GM04504 (cell line): ENCODE measurements at places on chromosomes 5 and 9.
A peak's percentile ranks its signal among the peaks of the same experiment; 100 is the strongest.

GRCh38 chr9:101738566-101739183 lies at the start of gene GRIN3A:
GRIN3A (minus strand) TSS chr9:101738647; CDS start chr9:101737979, 668 bp downstream.
- no peak for DNase-seq

GRCh38 chr5:145450286-145450885 lies 384.8 kb downstream of the PRELID2 start:
- DNase-seq: no peak

DNA sequence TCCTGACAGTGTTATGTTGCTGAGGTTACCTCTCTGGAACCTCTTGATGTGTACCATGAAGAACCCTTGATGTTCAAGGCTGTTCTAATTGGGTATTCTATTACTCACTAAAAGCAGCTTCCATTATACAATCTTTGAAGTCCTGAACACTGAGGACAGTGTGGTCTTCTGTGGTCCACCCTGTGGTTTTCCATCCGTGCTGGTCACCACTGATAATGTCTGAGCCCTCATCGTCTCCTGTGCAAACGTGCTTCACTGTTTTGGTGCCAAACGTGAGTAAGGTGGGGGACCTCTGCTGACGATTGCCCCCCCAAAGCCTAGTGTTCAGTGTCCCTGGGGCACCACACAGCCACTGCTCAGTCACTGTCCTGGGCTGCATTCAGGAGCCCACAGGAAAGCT lies 259.7 kb upstream of the ANKRD55 start:
- DNase-seq: no peak

DNA sequence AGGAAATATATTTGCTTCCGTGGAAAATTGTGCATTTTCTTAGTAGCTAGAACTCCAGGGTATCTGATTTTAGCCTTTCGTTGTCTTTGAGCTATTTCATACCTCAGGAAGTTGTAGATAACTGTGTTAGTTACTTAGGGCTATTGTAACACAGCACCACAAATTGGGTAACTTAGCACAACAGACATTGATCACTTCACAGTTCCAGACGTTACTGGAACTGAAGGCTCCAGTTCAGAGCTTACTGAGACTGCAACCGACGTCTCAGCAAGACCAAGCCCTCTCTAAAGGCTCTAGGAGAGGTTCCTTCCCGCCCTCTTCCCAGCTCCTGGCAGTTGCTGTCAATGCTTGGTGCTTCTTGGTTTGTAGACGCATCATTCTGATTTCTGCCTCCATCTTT lies 17.7 kb upstream of the ANKRD33B start:
- no peak for DNase-seq

- DNase-seq: no peak
Observed at GRCh38 chr5:148619484-148619883, 34.8 kb downstream of the HTR4 start.

GRCh38 chr9:6656614-6657300 lies 11.2 kb upstream of the GLDC start:
- DNase-seq: no peak

DNA sequence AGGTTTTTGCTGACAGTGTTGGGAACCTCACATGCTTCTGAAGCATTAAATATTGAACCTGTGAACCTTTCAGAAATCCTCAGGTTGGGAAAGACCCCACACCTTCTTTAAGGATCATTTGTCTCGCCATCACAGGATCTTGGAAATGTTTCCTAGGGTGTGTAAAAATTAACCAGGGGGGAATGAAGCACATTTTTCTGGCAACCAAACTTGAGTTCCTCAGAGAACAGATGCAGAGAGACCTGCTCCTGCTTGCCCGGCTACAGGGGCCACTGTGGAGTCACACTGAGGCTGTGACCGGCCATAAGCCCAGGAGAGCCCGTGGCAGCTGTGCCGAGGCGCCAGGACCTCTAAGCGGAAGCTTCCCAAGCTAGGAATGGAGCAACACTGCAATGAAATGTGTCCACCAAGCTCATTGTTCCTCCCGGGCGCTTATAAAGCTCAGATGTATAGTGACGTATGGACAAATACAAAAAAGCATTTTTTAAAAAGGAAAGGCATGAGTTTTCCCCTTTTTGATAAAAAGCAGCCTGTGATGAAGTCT lies 7.7 kb downstream of the CXCL14 start:
- no peak for DNase-seq

- DNase-seq: peak; percentile 60
Observed at GRCh38 chr5:39547553-39548154, 122.9 kb upstream of the DAB2 start.

- DNase-seq: no peak
Observed at GRCh38 chr9:69199769-69200470, 25.8 kb downstream of the TJP2 start.

GRCh38 chr5:113846941-113847340 lies 333.4 kb downstream of the YTHDC2 start:
- no peak for DNase-seq

GRCh38 chr9:18490641-18491370 lies 16.9 kb downstream of the ADAMTSL1 start:
- DNase-seq: peak; percentile 97

- no peak for DNase-seq
Observed at GRCh38 chr9:78383130-78383529, 86.2 kb downstream of the PSAT1 start.

DNA sequence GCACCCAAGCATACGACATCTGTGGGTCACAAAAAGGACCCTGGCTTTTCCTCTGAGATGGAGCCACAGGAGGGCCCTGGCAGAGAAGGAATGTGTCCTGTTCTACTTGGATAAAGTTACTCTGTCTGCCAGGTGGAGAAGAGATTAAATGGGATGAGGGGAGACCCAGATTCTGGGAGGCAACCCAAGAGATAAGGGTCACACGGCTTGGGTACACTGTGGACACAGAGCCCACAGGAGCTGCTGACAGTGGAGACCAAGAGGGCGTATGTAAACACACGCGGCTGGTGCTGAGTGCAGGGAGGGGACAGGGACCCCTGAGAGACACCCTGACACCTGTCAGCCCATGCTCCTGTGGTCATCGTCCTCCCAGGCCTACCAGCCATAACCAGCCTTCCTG lies 6.2 kb downstream of the CDK20 start:
- DNase-seq: no peak

DNA sequence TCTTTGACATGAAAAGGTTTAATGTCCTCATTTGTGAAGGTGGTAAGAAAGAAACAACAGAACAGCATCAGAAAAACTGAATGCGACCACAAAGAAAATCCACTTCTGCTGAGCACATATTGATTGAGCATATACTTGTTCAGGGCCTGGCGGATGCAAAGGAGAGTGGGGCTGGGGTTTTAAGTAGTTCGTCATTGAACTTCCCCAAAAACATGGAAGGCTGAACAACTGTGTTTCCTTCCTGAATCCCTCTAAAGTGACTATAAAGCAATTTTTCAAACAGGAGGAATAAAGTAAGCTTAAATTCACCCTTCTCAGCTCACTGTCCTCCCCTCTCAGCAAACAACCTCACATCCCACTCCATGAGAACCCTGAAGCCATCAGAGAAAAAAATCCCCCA lies 262.9 kb downstream of the AGTPBP1 start:
- DNase-seq: no peak

DNA sequence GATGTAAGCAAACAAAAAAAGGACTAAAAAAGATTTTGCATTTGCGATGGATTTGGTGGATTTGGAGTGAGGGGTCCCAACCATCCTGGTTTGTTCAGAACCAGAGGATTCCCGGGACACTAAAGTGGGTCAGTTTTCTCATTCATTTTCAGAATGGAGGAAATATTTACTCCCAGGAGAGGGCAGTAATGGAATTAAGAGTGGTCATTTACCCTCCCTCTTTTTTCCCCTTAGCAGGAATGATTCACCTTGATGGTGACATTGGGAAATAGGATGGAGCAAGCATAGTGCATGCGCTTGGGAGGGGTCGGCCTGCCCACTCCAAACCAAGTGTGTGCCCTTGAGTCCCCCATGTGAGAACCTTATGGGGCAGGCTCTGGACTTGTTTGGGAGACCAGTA lies 164.2 kb upstream of the PUM3 start:
- no peak for DNase-seq

DNA sequence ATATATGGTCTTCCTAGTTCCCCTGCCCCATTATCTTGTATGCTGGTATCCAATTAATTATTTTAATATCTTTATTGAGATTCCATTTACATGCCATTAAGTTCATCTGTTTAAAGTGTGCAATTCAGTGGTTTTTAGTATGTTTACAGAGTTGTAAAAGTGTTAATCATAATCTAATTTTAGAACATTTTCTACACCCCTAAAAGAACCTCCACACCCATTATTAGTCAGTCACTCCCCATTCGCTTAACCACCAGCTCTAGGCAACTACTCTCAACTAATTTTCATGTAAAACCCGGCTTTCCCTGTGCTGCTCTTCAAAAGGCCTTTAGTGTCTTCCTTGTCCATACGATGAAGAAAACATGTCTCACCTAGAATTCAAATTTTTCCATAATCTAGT lies 20.8 kb upstream of the CAVIN4 start:
- no peak for DNase-seq

DNA sequence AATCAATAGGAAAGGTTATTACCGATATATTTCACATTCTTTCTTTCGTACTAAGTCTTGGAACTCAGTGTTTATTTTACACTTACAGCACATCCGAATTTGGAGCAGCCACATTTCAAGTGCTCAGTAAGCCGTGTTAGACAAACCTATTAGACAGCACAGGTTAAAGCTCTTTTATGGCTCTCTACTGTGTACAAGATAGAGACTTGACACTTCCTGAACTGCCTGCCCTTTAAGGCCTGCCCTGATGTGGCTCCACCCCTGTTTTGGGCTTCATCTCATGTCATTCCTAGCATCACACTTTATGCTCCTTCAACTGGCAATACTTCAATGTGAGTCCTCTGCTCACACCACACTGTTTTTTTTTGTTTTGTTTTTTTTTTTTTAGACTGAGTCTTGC lies 23.5 kb upstream of the SUSD1 start:
- DNase-seq: no peak

DNA sequence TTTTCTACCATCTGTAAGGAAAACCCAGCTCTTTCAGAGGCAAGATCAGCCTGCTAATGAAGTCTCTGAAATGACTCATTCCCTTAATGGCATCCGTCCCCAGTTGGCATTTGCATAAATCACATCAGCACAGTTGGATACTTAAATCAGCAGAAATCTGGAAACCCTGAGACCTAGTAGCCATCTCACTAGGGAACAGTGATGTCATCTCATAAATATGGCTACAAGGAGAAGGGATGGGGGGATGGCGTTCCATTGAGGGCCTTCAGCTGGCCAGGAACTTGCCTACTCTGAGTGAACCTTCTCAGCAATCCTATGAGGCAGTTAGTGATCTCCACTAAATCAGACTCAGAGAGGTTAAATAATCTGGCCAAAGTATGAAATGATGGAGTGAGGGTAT lies 81.8 kb downstream of the CMYA5 start:
- peak; percentile 95 for DNase-seq

- DNase-seq: peak; percentile 4
Observed at GRCh38 chr5:105817914-105818313, 1852.8 kb downstream of the EFNA5 start.

DNA sequence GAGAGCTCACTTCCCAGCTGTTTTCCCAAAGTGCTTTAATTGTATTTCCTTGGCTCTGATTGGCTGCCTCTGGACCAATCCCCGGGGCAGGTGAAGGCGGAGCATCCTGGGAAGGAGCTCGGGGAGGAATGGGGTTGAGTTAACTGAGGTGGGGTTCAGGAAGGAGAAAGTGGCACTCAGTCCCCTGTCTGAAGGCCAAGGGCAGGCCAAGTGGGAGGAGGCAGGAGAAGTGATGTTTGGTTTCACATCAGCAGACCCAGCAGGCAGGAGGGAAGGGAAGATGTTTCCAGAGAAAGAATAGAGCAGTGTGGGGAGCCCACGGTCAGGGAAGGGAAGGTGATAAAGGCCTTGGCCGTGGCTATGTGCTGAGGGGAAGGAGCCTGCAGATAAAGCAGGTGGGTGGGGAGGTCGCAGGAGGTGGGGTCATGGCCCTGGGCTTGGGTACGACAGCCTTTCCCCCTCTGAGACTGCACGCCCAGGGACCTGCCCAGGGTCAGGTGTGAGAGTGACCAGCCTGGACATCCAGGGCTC lies 3.1 kb downstream of the TSPAN17 start:
- no peak for DNase-seq

DNA sequence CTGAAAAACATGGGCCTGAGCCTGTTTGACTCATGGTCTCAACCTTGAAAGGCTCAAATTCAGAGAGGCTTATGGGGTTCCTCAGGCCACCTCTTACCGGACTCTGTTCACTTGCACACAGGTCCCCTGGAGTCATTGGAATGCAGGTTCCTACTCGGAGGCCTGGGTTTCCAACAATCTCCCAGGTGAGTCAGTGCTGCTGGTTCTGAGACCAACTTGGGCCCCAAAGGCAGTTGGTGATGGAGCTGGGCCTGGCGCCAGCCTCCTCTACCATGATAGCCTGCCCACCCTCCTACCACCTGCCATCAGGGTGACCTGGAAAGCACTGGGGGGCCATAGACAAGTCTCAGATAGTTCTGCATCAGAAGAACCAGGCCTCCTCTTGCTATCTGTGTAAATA lies 188.4 kb downstream of the RGS3 start:
- DNase-seq: no peak

DNA sequence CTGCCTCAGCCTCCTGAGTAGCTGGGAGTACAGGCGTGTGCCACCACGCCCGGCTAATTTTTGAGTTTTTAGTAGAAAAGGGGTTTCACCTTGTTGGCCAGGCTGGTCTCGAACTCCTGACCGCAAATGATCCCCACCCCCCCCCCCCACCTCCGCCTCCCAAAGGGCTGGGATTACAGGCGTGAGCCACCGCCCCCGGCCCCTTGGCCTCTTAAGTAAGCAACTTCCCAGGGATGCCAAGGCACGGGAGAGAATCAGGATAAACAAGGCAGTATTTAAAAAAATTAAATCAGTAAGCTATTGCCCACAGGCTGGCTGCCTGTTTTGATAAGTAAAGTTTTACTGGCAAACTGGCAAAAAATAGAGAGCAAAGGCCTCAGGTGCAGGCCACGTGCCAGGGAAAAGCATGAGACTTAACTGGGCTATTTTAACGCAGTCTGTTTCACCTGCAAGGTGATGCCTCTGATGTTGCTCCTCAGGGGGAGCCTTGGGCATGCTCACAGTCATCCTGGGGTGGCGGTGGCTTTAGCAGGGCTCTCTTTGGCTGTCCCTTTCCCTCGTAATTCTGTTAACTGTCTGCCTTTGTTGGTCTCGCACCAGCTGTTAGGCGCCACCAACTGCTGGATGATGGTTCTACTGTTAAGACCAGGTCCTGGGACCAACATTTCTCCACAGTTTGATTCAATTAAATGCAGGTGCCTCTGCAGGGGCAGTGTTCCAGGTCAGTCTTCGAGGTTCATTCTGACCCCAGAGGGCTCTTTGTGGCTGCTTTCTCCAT lies 19.4 kb upstream of the RNF130 start:
- no peak for DNase-seq

- DNase-seq: no peak
Observed at GRCh38 chr5:170503990-170504596, at the start of gene KCNIP1. KCNIP1 (plus strand) TSS chr5:170504020.

GRCh38 chr5:9558319-9558965 lies 12.6 kb upstream of the SEMA5A start:
- no peak for DNase-seq
